NCI-H510A (cell line): ENCODE measurements at places on chromosomes 1 and 21.

GRCh38 chr1:37614105-37614504 lies 18.4 kb upstream of the GNL2 start:
- no peak for DNase-seq

- no peak for DNase-seq
Measured at GRCh38 chr1:56788588-56788987, 30.6 kb downstream of the FYB2 start.

- DNase-seq = no peak
Measured at GRCh38 chr21:46569081-46569480, 35.8 kb downstream of the S100B start.

DNA sequence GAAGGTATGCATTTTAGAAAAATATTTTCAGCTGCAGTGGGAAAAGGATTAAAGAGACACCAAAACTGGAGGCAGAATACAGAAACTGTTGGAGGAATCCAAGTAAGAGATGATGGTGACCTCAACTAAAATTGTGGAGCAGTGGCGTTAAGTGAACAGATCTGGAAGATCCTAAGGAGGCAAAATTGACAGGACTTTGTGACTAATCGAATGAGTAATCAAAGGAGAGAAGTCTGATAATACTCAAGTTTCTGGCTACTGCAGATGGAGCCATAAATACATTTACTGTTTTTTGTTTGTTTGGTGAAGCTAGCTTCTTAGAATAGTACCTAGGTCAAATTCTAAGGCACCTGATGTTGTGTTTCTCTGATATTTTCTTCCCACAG lies 3.1 kb downstream of the CTBS start:
- no peak for DNase-seq

DNA sequence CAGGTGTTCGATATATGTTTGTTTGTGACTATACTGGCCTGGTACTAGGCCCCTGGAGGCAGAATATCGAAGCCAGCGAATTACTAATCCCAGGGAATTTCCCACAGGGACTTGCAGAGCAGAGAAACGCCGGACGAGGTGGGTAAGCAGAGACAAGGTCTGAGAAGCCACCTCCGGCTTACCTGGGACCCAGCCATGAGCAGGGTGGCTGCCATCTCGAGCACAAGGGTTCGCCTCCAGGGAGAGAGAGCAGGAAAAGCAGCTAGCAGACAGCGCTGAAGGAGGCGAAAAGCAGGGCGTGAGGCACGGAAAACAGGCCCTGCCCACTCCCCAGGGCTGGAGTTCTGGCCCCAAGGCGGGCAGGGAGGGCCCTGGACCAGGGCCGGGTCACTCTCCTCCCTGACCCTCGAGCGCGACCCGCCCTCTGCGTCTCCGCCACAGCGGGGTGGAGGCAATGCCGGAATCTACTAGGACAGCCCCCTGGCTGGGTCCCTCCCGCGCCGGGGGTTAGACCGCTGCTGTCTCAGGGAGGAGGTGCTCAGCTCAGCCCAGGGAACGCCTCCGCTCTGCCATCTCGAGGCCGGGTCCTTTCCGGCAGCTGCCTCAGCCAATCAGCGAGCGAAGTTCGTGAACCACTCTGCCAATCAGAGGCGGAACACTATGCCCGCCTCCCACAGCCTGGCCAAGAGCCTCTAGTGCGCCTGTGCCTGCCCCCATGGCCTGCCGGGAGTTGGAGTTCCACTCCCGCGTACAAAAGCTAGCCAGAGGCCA lies 1.7 kb downstream of the ZNF436 start:
- DNase-seq = peak; percentile 98

GRCh38 chr1:23838401-23838866 lies 13.2 kb upstream of the HMGCL start:
- peak; percentile 34 for DNase-seq

DNA sequence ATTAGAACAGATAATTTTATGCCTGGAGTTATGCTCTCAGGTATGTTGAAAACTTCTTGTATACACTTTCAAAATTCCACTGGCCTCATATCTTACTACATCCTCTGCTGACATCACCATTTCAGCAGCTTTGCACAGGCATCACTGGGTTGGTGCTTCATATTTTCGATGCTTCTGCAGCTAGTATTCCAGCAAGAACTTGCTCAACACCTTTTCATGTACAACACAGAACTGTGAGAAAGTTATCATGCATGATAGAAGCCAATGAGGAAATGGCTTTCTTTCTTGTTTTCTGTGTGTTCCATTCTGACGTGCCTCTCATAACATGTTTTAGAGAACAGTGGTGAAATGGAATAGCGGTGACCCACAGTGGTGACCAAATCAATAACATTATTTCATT lies 5.1 kb upstream of the GBP5 start:
- DNase-seq = no peak

- DNase-seq = no peak
Measured at GRCh38 chr1:162335126-162335525, 41.5 kb downstream of the SPATA46 start.

DNA sequence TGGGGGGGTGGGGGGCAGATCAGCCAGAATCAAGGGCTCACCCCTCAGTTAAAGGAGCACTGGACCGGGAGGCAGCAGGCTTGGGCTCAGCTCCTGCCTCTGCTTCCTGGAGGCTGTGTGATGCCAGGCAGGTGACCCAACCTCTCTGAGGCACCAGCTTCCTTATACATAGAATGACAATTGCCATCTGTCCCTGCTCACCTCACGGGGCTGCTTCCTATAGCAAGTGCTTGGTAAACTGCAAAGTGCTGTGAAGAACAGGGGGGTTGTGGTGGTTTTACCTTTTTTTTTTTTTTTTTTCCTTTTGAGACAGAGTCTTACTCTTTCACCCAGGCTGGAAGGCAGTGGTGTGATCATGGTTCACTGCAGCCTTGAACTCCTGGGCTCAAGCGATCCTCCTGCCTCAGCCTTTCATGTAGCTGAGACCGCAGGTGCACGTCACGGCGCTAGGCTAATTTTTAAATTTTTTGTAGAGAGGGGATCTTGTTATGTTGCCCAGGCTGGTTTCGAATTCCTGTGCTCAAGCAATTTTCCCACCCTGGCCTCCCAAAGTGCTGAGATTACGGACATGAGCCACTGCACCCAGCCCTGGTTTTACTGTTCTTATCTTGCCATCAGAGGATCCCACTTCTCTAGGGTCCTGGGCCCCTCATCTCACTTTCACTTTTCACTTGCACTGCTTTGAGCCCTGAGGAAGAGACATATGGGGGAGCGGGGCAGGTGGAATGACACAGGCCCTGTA lies 11.6 kb downstream of the KCNQ4 start:
- DNase-seq = no peak

DNA sequence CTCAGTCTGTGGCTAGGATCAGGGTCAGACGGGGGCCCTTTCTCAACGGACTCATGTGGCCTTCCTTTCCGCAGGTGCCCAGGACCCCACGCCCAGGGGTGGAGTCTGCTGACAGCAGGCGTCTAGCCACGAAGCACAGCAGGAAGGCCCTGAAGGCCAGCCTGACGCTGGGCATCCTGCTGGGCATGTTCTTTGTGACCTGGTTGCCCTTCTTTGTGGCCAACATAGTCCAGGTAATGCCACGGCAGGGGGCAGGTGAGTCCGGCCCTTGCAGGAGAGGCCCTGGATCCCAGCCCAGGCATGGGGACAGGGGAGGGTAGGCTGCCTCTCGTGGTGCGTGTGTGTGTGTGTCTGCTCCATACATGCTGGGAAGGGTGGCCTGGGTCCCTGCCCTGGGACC lies 13.8 kb downstream of the HTR6 start:
- DNase-seq = no peak

- DNase-seq = no peak
Measured at GRCh38 chr1:175138579-175138978, 54.0 kb downstream of the KIAA0040 start.

GRCh38 chr1:160863061-160863773 lies 530 bp upstream of the CD244 start:
- DNase-seq = no peak

GRCh38 chr1:17553975-17554700 lies 14.6 kb downstream of the ARHGEF10L start:
- no peak for DNase-seq

DNA sequence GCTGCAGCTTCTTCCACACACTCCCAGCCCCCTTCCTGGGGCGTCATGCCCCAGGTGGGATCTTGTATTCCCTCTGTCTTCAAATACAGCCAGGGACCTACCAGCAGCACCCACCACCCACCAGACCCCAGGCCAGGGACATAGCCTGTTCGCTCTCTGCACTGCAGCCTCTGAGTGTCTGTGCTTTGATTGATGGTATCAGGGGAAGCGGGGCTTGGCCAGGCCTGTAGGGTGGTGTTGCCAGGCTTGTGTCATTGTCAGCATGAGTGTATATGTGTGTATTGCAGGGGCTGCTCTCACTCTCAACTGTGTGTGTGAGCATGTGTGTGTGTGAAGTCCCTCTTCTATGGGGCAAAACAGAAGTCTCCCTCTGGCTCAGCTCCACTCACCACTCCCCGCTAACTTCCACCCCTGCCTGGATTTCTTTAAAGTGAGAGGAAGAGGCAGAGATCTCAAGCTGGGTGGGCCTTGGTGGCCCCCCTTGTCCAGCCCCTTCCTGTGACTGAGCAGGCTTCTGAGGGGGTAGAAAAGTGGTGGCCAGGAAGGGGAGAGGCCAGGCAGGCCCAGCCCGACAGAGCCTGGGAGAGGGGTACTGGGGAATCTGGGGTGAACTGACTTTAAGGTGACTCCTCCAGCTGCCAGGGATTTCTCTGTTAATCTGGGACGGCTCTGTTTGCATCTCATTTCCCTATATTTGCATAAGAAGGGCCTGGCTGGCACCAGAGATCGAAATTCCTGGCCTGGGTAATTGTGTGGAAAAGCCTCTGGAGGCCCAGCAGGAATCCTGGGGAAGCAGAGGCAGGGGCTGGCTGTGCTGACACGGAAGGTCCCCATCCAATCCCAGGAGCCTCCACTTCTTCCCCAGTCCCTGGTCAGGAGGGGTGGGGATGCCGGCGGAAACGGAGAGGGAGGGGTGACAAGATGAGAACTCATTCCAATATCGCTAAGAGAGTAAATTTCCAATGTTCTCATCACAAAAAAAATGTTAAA lies 18.6 kb upstream of the ADGRB2 start:
- no peak for DNase-seq

- DNase-seq = peak; percentile 32
Measured at GRCh38 chr1:24201941-24202440, 14.9 kb upstream of the IFNLR1 start.

GRCh38 chr1:12067900-12068821 lies 5.1 kb downstream of the TNFRSF8 start:
- no peak for DNase-seq

DNA sequence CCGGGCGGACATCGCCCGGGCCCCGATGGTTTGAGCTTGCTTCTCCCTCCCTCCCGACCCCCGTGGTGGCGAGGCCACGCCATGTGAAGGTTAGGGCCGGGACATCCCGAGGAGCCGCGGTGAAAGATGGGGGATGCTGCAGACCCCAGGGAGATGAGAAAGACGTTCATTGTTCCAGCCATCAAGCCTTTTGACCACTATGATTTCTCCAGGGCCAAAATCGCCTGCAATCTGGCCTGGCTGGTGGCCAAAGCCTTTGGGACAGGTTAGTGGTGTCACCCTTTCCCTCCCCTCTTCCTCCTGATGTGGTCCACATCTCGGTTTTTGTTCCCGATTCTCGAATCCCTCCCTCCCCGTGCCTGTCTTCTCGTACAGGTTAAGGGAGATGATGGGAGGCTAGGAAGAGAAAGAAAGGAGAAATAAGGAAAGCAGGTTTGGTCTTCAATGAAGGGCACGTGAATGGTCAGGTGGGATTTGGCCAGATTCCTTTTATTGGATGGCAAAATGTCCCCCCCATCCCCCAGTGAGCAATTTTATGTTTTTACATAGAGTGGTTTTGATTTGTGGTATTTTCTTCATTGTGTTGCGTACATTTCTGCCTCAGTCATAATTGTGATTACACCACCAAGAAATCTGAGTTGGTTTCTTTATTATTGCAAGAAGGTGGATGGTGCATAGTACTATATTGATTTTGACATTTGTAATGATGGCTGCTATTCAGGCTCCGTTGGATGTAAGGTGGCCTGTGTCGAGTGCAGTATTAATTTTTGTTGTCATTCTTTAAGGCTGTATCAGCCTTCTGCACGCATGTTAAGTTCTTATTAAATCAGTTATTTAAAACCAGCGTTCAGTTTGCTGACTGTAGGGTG lies 1.2 kb downstream of the CAMSAP2 start:
- no peak for DNase-seq

DNA sequence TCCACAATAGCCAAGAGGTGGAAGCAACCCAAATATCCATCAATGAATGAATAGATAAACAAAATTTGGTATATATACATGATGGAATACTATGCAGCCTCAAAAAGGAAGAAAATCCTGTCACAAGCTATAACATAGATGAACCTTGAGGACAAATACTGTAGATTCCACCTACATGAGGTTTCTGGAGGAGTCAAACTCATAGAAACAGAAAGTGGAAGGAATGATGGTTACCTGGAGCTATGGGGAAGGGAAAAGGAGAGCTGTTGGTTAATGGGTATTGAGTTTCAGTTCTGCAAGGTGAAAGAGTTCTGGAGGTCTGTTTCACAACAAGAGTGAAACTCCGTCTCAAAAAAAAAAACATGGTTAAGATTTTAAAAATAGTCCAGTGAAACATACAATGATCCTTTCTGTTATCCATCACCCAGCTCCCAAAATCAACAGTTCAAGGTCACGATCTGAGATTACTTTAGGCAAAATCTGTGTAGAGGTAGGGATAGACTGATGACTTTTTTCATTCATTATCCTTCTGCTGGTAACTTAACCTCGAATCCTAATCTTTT lies 80.8 kb upstream of the HNRNPU start:
- no peak for DNase-seq
